ENCODE measurements at places on chromosomes 3 and 15.

GRCh38 chr3:19272296-19272695, 124.0 kb downstream of the KCNH8 start:
- DNase-seq, result no peak

DNA sequence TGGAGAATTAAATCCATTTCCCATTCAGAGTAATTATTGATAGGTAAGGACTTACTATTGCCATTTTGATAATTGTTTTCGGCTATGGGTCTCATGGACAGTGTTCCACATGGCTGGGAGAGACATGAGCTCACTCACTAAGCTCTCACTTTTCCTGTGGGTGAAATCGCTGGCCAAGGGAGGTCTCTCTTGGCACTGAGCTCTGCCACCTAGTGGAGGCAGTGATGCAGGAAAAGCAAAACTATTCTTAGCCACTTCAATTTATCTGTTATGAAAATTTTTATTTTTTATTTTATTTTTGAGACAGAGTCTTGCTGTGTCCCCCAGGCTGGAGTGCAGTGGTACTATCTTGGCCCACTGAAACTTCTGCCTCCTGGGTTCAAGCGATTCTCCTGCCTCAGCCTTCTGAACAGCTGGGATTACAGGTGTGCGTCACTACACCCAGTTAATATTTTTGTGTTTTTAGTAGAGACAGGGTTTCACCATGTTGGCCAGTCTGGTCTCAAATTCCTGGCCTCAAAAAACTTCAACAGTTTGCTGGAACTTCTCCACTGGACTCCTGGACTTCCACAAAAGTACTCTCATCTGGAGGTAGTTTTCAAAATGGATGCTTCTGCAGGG, 4.7 kb upstream of the RNF13 start:
- peak; percentile 92 for DNase-seq

GRCh38 chr3:31979001-31979697, 1.9 kb downstream of the OSBPL10 start:
- no peak for DNase-seq

- DNase-seq, result no peak
Measured at GRCh38 chr3:15452961-15453360, 25.6 kb downstream of the EAF1 start.

DNA sequence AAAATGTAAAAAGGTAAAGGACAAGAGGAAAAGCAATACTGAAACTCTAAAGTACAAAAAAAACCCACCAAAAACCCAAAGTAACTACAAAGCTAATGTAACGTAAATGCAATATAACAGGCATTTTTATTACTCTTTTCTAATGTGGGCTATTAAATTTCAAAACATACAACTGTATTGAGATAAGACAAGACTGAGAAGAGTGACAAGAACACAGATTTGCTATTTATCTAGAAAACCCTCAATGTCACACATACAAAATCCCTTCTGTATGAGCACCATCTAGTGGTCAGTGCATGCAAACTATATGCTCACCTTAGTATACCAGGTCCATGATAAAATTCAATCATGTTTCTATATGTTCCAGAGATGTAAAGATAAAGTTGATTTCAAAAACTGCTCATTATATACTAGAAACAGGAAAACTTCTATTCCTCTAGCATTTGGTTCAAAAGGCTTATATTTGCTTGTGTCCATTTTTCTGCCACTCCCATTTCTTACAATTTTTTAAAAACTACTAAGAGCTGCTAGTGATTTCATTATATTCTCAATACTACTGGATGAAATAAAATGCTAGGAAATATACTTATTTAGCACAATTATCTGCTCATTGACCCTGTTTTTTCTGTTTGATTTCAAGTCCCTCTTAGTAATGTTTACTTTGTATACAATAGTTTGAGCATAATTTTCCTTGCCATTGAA, 111.4 kb downstream of the DLG1 start:
- DNase-seq, result peak; percentile 73

DNA sequence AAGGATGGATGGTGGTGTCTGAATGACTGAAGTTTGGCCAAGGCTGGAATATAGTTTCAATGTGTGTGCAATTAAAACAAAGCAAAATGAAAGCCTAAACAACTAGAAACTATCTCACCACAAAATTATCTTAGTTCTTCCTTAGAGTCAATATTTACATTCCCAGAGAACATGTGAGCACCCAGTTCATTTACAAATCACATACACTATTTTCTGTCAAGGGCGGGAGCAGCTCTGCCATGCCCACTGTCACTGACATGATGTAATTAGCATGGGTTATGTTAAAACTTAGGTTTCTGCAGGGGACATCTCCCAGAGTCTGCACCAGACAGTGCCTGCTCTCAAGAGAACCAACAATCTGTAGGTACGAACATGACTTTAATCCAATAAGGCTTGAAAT, 65.0 kb downstream of the PDZRN3 start:
- no peak for DNase-seq

GRCh38 chr15:66504563-66505429, at the start of the genes RPL4 and ZWILCH:
Gene RPL4 (minus strand): TSS chr15:66504855. CDS start chr15:66504790, 65 bp downstream.
Gene ZWILCH (plus strand): TSS chr15:66505326. CDS start chr15:66505339, 13 bp downstream.
- peak; percentile 89 for DNase-seq

DNA sequence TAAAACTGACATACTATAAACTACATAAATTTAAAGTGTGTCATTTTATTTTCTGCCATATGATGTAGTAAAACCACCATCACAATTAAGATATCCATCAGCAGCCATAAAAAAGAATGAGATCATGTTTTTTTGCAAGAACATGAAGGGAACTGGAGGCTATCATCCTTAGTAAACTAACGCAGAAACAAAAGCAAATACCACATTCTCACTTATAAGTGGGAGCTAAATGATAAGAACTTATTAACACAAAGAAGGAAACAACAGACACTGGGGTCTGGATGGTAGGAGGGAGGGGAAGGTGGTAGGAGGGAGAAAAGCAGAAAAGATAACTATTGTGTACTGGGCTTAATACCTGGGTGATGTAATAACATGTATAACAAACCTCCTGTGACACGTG, 24.6 kb downstream of the CCDC14 start:
- DNase-seq, result peak; percentile 15

GRCh38 chr3:46929324-46929723, 47.2 kb downstream of the CCDC12 start:
- no peak for DNase-seq

GRCh38 chr3:54021071-54021470, 101.3 kb upstream of the CACNA2D3 start:
- DNase-seq, result no peak

DNA sequence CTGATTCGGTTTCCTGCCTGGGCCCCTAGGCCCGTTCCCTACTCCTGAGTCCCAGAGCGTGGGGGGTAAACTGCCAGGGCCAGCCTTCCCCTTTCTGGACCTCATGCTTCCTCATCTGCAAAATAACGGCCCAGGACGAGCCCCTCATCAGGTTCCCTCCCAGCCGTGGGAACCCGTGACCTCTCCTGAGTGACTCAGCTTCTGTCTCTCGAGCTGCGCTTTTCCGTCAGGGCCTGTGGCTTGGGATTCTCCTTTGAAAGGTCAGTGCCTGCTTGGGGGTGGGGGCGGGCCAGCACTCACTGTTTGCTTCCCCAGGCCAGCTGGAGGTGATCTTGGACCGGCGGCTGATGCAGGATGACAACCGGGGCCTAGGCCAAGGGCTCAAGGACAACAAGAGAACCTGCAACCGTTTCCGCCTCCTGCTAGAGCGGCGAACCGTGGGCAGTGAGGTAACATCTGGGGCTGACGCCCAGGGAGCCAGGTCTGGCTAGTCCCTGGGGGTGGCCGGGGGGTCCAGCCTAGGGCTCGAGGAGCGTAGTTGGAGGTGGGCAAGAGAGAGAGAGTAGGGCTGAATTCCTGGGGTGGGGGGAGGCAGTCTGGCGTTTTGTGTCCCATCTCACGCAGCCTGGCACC, 12.8 kb downstream of the MAN2A2 start:
- no peak for DNase-seq

DNA sequence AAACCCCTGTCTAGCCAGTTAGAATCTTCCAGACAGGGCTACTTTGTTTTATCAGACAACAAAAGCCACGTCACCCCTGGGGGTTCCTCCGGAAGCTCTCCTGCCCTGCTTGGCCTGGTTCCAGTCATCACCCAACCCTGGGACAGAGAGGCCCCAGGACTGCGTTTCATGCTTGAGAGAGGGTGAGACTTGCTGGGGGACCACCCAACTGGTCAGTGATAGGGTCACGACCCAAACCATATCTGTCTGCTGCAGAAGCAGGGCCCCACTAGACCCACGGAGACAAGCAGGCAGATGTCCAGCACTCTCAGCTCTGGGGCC, 1.2 kb downstream of the NT5DC2 start:
- DNase-seq, result peak; percentile 44

- no peak for DNase-seq
Measured at GRCh38 chr3:25692341-25692740, 27.6 kb upstream of the TOP2B start.

DNA sequence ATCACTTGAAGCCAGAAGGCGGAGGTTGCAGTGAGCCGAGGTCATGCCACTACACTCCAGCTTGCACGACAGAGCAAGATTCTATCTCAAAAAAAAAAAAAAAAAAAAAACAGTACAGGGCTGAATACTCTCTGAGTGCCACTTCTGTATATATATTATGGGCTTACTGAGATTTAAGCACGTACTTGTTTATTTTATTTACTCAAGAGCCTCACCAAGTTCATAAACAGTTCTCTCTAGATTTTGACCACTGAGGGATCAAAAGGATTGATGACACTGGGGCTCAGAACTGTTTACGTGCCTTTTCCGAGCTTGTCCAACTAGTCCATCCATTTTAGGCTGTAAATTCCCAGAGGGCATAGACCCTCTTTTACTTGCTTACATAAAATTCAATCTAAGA, 81.5 kb downstream of the FRMD4B start:
- no peak for DNase-seq

GRCh38 chr3:186268616-186269448, 93.2 kb downstream of the DGKG start:
- DNase-seq, result peak; percentile 55

- no peak for DNase-seq
Measured at GRCh38 chr3:125239266-125239665, 26.7 kb upstream of the SLC12A8 start.

GRCh38 chr15:68630211-68630555, 51.4 kb downstream of the CORO2B start:
- no peak for DNase-seq

DNA sequence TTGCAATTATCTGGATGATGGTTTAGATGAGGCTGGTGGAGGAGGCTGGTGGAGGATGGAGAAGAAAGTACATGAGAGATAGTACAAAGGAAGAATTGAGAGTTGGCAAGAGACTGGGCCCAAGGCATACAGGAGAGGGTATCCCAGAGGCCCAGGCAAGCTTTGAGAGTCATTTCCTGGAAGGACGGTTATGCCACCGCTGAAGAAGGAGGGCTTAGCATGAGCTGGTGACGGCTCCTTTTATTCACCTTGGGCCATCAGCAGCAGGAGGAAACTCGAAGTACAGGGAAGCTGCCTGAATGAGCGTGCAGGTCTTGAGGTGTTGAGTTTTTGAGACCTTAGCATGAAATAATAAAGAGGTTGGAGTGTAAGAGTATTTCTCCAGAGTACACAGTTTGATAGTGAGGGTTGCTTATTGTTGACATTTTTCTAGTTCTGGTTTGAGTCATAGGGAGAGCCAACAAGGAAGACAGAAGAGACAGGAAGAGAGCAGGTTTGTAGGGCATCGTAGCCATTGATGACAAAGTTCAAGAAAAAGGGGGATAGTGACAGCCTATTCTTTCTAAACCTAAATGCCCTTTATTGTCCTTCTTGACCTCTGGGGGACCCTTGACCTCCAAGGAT, 13.8 kb downstream of the THSD4 start:
- DNase-seq, result peak; percentile 22

- DNase-seq, result peak; percentile 77
Measured at GRCh38 chr3:149879872-149880271, 66.9 kb downstream of the RNF13 start.

DNA sequence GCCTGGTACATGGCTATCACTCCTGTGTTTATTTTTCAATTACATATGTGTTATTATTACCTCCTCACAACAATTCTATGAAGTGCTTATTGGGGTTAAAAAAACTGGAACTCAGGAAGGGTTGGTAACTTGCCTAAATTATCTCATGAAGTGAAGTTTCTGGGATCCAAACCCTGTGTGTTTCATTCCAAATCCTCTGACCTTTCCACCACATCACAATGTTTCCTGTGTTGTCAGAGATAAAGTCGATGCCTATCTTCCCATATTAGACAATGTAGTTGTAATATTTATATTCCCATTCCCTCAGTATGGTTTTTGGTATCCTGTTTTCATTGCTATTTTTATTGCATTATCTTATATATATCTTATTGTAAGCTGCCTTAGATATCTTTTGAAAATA, 269.1 kb upstream of the CFAP20DC start:
- DNase-seq, result no peak

GRCh38 chr3:185831195-185831594, 6.4 kb upstream of the IGF2BP2 start:
- no peak for DNase-seq

DNA sequence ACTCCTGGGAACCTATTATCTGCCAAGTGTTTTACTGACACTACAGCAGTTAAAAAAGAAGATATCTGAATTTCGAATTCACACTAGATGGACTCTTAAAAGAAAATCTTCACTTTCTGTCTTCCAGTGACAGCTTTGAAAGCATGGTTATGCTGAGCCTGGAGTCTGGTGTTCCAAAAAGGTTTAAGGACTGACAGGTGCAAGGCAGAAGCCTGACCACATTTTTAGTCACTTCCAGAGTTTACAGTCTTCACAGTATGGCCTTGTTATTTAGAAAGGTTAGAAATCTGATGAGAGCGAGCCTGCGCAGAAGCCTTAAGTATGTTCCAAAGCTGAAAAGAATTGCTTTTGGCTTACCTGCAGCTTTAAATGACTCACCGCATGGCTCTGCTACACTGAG, 59.9 kb downstream of the ETV5 start:
- DNase-seq, result no peak

GRCh38 chr15:52039925-52040781, 21.1 kb downstream of the MAPK6 start:
- peak; percentile 45 for DNase-seq

- no peak for DNase-seq
Measured at GRCh38 chr3:189507856-189508255, 123.3 kb upstream of the TP63 start.

DNA sequence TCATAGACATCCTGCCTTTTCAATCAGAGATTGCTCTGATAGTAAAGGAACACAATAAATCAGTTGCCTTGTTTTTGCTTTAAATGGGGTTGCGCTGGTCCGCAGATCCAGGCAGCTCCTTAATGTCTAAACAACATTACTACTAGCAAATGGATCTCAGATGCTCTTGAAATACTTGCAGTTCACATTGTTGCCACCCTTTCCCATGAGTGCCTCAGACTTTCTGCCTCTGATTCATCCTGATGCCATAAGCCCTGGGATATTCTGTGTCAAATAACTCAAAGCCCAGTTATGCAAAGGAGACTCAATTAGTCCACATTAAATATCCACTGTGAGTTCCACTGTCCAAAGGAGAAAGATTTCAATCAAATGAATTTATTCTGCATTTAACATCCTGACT, 196.7 kb downstream of the PLCH1 start:
- peak; percentile 84 for DNase-seq

- DNase-seq, result no peak
Measured at GRCh38 chr3:103446953-103447629, 1012.3 kb downstream of the ZPLD1 start.
